ENCODE measurements at places on chromosomes 6 and 20. TPM values are rescaled to one million over a fixed set of nuclear protein-coding genes. Genes with fewer than 3 reads are reported as not detected.

- DNase-seq = no peak
Observed at GRCh38 chr6:113120582-113121285, 736.4 kb upstream of the MARCKS start.

GRCh38 chr6:42354702-42355101, 97.0 kb downstream of the TRERF1 start:
- no peak for DNase-seq

DNA sequence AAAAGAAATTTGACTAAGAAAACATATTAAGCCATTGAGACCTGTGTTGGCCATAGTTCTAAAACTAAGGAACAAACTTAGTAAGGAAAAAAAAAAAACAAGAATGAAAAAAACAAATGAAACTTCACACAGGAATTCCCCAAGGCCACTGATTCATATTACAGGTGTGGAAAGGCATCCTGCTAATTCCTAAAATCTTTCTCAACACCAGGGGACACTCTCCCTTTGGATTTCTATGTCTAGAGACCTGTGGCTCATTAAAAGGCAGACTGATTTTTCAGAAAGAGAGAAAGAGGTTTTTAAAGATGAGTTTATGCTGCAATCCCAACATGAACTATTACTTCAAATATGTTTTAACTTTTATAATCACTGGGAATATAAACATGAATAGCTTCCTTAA, at the start of gene OR12D1:
Gene OR12D1, plus strand, starts transcription at position 341 of the 400 bp plus-strand sequence.
- no peak for DNase-seq

- DNase-seq = no peak
Observed at GRCh38 chr6:157443066-157443800, 62.2 kb downstream of the ZDHHC14 start.

DNA sequence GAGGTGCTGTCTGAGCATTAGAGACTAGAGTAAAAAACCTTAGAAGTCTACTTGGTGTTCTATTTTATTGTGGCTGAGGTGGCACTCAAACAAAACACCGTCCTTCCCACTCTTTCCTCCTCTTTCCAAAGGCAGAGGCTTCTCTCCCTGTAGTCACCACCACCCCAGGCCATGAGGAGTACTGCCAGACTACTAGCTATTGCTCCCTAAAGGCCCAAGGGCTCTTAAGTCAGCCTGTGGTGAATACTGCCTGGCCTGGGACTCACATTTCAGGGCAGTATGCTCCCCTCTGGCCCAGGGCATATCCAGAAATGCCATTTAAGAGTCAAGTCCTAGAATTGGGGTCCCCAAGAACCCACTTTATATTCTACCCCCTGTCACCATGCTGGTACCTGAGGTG, 309.7 kb upstream of the IMPG1 start:
- DNase-seq = no peak

DNA sequence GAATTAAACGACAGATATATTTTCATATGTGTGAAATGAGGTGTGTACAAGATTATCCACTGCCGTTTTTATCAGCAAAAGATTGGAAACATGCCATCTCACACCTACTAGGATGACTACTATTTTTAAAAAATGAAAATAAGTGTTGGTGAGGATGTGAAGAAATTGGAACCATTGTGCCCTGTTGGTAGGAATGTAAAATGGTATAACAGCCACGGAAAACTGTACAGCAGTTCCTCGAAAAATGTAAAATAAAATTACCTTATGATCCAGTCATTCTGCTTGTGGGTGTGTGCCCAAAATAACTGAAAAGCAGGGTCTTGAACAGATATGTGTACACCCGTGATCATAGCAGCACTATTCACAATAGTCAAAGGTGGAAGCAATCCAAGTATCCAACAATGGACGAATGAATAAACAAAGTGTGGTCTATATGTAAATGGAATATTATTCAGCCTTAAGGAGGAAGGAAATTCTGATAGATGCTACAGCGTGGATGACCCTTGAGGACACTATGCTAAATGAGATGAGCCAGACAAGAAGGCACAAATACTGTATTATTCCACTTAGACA, 27.0 kb upstream of the CCN5 start:
- DNase-seq = no peak

DNA sequence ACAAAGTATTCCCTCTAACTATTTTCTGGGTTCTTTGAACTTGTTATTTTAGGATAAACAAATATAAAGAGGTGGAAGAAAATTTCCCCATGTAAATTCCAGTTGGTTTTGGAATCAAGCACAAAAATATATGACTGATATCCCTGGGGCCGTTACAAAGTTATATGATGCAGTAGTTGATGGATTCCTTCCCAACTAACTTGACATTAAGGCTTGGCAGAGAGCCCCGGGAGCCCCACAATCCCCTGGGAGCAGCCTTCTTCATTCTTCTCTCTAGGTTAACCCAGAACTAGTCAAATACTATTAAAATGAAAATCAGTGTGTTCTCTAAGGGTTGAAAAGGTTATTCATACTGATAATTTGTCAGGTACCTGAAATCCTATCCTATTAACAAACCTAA, 508.9 kb upstream of the SOX4 start:
- no peak for DNase-seq

DNA sequence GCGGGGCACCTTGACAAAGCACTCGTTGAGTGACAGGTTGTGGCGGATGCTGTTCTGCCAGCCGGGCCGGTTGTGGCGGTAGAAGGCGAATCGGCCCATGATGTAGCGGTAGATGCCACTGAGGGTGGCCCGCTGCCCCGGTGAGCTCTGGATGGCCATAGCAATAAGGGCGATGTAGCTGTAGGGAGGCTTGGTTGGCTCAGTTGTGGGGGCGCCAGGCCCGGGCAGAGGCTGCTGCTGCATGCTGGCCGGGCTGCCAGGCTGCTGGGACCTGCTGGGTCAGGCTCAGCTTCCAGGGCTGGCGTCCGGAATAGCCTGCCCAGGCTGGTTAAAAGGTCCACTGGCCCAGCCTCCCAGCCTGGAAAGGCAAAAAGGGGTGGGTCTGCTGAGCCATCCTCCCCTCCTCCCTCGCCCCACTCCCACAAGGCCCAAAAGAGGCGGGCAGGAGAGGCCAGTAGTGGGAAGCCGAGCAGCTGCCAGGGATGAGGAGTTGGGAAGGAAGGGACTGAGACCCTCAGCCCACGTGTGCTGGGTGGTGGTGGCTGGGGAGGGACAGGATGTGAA, at the start of gene FOXS1:
Gene FOXS1, minus strand, starts transcription at position 305 of the 564 bp plus-strand sequence. Its CDS starts 62 bp downstream, at position 243.
- peak; percentile 77 for DNase-seq

SCP2D1 gene
- total RNA-seq = not detected

MYH7B gene
- total RNA-seq = 82.3 TPM

FAM209B gene
- not detected for total RNA-seq

TRAPPC3L gene
- total RNA-seq = 0.24 TPM
